ENCODE measurements at places on chromosomes 4 and X. TPM values are rescaled to one million over a fixed set of nuclear protein-coding genes. Genes with fewer than 3 reads are reported as not detected.

YTHDC1 gene
- total RNA-seq: 32.9 TPM

CENPVL3 gene
- not detected for total RNA-seq

MAGED4B gene
- 0.25 TPM for total RNA-seq

FAM47A gene
- total RNA-seq: not detected

CACNA1F gene
- total RNA-seq: not detected

USP17L20 gene
- not detected for total RNA-seq

FAM241A gene
- total RNA-seq: 2.2 TPM

CT55 gene
- not detected for total RNA-seq

EGF gene
- total RNA-seq: not detected

PHOX2B gene
- total RNA-seq: not detected
